ENCODE measurements at places on chromosomes 6 and 20.

DNA sequence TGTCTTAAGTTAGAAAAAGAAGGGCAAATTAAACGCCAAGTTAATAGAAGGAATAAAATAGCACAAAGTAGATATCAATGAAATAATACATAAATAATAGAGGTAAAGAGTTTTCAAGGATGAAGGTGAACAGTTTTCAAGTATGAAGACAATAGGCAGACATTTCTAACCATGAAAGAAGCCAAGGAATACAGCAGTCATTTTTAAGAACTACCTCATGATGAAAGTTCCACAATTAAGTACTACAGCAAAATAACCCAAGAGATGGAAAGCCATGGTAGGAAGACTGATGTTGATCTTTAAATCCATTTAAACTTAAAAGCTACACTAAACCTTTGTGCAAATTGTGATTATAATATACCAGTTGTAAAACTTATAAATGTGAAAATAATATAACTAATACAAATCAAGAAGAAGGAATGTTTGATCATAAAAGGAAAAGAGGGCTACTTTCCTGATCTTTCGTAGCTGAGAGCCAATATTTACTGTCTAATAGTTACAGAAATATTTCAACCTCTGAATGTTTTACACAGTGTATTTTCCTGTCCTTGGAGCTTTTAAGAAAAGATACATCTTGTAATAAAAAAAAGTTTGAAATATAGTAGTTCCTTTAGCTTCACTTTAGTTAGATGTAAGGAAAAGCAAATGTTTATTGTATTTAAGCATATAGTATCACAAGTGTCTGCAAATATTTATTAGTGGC, 143.1 kb downstream of the STXBP5 start:
- no peak for DNase-seq

DNA sequence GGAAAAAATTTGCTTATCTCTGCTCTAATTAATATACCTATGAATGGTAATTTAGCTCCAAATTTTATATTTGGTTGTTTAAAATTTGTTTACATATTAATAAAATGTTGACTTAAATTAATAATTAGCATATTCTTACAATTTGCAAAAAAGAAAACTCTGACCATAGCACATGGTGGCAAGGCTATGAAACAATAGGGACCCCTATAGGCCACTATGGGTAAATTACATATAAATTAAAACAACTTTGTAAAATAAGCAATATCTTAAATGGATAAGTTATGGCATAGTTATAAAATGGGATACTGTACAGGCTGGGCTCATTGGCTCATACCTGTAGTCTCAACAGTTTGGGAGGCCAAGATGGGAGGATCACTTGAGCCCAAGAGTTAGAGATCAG, 76.0 kb downstream of the MKKS start:
- no peak for DNase-seq

DNA sequence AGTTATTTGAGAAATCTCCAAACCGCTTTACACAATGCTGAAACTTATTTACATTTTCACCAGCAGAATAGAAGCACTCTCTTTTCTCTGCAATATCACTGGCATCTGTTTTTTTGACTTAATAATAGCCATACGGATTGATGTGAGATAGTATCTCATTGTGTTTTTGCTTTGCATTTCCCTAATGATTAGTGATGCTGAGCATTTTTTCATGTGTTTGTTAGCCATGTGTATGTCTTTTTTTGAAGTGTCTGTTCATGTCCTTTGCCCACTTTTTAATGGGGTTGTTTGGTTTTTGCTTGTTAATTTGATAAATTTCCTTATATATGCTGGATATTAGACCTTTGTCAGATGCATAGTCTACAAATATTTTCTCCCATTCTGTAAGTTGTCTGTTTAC, 73.6 kb downstream of the FBXO5 start:
- no peak for DNase-seq

GRCh38 chr6:109117346-109118035, 22.2 kb downstream of the CEP57L1 start:
- DNase-seq = no peak

DNA sequence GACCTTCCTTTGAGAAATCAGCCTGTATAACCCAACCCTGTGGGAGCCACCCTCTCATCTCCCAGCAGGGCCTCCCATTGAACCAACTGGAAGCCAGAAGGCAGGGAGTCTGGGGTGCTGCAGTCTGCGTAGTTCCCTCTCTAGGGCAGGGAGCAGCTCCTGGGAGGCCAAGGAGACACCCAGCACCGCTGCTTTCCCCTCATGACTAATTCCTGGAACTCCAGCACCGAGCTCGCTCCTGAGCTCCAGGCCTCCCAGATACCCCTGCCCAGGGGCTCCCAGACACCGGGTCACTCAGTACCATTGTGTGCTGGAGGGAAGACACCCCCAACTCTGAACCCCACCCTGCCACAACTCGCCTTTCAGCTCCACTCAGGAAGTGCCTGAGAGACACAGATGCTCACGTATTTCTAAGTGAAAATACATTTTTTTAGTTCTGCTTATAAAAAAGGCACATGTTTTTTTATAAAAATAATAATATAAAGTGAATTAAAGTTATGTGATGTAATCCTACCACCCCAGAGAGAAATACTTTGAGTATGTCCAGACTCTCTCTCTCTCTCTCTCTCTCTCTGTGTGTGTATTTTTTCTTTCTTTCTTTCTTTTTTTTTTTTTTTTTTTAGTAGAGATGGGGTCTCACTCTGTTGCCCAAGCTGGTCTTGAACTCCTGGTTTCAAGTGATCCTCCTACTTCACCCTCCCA, 17.5 kb downstream of the PIM1 start:
- no peak for DNase-seq

DNA sequence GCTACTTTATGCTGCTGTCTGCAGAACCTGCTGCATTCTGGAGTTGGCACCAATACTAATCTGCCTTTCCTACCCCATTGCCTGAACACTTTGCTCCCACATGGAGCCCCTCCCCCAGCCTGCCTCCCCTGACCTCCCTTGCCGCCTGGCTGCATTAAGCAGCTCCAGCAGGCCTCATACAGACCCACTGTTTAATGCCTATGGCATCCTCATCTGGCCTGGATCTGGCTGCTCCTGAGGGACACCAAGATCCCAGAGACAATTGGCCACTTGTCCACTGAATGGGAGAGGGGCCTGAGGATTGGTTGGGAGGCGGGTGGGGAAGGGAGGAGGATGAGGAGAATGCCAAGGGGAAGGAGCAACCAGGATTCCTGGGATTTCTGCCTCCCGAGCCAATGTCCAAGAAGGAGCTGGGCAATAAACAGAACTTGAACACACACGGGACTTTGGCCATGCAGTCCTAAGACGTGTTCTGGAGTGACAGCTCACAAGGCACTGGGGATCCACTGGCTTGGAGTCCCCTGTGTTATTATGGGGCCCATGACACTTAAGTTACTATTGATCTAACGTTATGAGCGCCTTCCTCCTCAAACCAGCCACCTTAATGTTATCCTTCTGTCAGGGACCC, 10.4 kb upstream of the KCNK5 start:
- no peak for DNase-seq

DNA sequence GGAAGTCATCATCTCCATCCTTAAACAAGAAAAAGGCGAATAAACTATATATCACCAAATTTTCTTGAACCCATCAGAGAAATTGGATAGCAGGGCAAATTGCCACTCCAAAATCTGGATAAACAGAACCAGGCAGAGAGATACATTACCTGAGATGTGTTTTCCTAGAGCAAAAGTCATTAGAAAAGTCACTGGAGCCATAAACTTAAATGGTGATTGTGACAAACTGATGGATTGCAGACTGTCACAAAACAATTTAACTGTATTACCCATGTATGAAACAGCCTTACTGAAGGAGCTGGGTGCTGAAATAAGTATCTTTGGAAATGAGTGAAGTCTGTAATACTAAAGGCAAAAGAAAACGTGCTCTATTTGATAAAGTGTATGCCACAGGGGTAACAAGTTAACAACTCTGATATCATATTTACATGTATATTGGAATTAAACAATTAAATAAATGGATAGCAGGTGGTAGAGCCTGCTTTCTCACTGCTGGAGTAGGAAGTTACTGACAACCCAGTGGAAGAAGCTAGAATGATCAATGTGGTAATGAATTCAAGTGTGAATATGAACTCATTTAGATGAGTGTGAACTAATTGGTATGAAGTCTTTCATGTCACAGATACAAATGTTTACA, 186.9 kb downstream of the LMBRD1 start:
- DNase-seq = no peak

GRCh38 chr6:152636021-152636608, 1.0 kb downstream of the SYNE1 start:
- peak; percentile 96 for DNase-seq

DNA sequence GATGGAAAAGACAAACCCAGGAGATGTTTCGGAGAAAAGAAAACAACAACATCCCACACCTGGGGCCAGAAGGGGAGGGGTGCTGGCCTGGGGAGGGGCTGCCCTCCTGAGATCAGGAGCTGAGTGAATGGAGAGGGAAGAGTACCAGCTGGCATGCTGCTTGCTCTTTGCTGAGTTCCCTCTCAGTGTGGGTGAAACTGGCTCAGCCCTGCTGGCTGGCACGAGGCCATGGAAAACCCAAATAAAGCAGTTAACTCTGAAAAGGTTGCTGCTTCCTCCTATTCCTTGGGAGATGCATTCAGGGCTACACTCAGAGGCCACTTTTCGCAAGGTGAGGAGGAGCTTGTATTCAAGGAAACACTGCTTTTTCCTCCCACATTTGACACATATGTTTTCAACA, 8.0 kb upstream of the KCNK16 start:
- no peak for DNase-seq

DNA sequence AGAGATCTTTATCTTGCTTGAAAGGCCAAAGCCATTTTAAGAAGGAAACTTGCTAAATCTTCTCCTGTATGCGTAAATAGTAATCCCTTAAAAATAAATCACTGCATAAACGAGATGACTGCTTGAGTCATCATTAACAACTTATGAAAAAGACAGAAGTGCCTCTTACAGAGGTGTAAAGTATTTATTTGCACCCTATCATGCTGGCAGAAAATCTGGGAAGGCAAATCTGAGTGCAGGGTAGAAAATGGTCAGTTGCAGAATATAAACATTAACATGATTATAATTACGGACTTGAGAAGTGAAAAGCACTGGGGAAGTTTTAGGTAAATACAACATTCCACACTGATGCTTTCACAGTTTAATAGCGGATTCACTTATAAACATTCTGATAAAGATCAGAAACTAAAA, 67.5 kb upstream of the FBXO30 start:
- DNase-seq = no peak

DNA sequence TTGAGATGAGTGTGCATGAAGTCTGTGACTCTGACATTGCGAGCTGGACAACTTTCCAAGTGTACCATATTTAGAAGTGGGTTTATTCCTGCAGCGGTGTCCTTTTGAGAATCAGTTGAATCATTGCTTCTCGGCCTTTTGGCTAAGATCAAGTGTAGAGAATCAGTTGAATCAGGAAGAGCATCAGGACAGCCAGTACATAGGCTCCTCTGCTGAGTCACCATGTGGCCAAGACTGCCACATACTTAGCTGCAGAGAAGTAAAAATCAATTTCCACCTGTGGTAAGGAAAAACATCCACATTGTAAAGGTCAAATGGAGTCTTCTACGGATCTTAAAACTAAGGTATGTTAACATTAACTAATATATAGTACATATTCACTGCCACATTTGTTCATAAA, 428.4 kb upstream of the MARCKS start:
- DNase-seq = no peak

DNA sequence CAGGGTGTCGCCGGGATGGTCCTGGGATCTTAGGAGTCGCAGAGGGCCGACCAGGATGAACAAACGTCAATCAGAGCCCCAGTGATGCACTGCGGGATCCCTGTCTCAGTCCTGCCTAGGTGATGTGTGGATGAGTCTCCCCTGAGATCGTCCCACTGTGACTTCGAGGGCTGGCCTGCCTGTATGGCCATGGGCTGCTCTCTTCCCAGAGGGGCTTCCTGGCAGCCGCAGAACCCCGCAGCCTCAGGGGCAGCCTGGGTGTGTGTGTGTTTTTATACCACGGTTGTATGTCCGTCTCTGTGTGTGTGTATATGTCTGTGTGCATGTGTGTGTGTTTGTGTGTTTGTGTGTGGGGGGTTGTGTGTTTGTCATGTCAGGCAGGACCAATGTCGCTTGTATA, 111.6 kb downstream of the MYLK4 start:
- no peak for DNase-seq

- no peak for DNase-seq
Observed at GRCh38 chr20:53297154-53297529, 296.5 kb downstream of the ZNF217 start.

DNA sequence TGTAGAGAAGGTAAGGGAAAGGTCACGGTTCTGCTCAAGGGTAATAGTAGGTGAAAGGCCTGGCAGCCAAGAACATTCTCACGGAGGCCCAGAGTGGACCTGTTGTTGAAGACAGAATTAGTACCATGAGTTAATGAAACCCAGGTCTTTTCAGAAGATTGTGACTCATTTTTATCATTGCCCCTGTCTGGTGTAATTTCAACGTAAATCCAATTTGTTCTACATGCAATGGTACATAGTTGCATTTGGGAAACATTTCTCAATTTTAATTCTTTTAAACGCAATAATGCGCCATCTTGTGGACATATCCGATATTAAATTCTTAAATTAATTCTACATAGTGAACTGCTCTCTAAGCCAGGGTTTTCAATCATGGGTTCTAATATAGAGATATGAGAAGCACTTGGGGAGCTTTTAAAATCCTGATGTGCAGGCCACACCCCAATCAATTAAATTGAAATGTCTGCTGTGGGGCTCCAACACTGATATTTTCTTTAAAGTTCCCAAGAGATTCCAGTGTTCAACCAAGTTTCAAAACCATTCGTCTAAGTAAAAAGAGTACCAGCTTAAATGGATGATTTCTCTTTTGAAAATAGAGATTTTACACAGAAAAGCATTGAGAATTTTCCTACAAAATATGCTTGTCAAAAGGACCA, 257.4 kb downstream of the PLCB1 start:
- peak; percentile 76 for DNase-seq

DNA sequence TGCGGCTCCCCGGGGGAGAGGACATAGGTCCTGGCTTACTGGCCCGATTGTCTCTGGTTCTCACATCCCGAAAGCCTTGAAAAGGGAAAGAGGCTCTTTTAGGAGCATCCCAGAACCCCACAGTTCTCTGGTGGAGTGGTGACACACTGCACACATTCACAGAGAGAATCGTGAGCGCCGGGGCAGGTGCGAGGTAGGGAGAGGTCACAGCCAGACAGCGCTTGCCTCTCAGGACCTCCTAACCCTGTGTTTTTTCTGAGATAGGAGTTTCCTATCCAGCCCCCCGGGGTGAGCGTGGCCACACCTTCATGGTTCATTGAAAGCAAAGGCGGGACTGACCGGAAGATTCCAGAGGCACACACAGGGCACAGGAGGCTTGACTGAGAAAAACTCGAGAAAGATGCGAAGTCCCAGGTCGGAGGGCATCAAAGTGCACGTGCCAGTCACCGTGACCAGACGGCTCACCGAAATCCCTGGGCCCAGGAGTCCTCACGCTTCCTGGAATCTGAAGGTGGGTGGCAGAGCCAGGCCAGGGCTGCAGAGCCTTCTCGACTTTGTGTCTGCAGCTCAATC, 46.5 kb upstream of the FRMD1 start:
- DNase-seq = no peak

- no peak for DNase-seq
Observed at GRCh38 chr20:17497821-17498580, 33.2 kb downstream of the BFSP1 start.

GRCh38 chr20:13149371-13150105, 71.5 kb upstream of the ISM1 start:
- DNase-seq = no peak

Data from cerebellar cortex (tissue), 1 donor.